ENCODE measurements at places on chromosomes 5 and 9.
A peak's percentile ranks its signal among the peaks of the same experiment; 100 is the strongest.

GRCh38 chr5:52799358-52799982 is 11.8 kb downstream of the ITGA1 start:
- peaks cover 14% of the 10 kb centered on the region for H3K36me3 ChIP-seq
- DNase-seq = peak; percentile 74
- no peaks in the 10 kb centered on the region for H3K27me3 ChIP-seq
- peak overlapping the region; percentile 96 for H3K27ac ChIP-seq

DNA sequence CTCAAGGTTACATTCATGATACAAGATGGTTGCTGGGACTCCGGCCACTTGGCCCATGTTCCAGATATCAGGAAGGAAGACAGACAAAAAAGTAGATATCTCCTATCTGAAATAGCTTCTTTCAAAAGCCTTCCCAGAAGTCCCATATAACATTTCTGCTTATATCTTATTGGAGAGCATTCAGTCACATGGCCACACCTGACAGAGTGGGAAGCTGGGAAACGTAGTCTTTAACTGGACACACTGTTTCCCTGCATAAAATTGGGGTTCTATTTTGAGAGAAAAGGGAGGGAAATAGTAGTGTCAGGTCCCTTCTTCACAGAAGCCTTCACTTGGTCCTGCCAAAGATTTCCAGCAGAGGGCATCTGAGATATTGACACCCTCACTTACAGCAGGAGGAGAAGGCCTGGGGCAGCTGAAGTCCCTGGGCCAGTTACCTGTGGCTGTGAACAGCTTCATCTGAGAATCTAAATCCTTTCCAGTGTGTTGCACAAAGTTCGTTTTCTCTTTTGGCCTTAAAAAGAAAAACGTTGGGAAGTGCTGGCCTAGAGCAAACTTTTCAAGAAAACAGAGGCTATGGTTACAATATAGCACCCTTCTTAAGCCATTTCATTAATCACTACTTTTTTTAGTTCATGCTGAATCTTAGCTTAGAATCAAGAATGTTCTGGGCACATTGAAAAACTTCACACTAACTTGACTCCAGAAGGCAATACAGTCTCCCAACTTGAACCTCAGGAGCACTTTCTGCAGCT is 33.5 kb downstream of the SPEF2 start:
- no peaks in the 10 kb centered on the region for H3K36me3 ChIP-seq
- no peaks in the 10 kb centered on the region for H3K27me3 ChIP-seq

DNA sequence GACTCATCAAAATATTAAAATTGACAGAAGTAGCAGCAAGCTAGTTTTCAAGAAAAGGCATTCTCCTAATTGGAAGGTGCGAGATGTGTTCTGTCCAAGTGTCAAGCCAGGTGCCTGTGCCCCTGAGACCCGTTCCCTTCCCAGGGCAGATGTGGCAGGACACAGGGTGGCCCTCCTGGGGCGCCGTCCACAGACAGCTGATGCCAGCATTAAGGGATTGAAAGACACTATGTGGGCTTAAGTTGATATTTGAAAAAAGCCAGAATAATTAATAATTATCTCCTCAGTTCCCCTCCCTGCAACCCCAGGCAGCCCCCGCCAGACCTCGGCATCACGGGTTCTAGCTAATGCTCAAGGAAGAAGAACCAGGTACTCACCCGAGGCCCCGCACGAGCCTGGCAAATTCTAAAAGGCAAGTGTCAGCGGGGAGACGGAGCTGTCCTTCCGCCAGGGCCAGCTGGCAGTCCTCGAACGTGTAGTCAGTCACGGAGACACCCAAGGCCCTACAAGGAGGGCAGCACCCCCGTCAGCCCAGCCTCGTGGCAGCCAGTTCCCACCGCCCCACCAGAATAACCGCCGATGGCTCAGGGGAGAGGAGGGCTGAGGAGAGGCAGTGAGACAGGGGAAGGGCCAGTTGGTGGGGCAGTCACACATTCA is 29.1 kb upstream of the SLC6A3 start:
- H3K4me1 ChIP-seq = peaks cover 45% of the 10 kb centered on the region
- DNase-seq = peak; percentile 36
- H3K36me3 ChIP-seq = peaks cover 97% of the 10 kb centered on the region
- H3K27ac ChIP-seq = no peak overlapping the region
- H3K27me3 ChIP-seq = no peaks in the 10 kb centered on the region

DNA sequence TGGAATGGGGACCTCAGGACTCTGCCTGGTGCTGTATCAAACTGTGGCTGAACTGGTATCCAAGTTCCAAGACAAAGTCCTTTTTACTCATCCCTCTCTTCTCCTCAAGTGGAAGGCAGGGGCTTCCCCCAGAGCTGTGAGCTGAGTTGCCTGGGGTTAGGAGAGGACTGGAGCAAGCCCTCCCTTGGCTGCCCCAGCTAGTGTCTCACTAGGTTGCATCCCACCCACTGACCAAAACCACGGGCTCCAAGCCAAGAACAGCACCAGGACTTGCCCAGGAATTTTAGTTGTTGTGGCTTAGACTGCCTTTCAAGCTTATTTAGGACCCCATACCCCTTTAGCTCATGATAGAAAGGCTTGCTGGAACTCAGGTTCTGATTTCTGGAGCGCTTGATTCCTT is 158.7 kb upstream of the TNC start:
- no peaks in the 10 kb centered on the region for H3K36me3 ChIP-seq
- H3K4me1 ChIP-seq = no peaks in the 10 kb centered on the region
- H3K27me3 ChIP-seq = no peaks in the 10 kb centered on the region
- no peak overlapping the region for H3K4me3 ChIP-seq

DNA sequence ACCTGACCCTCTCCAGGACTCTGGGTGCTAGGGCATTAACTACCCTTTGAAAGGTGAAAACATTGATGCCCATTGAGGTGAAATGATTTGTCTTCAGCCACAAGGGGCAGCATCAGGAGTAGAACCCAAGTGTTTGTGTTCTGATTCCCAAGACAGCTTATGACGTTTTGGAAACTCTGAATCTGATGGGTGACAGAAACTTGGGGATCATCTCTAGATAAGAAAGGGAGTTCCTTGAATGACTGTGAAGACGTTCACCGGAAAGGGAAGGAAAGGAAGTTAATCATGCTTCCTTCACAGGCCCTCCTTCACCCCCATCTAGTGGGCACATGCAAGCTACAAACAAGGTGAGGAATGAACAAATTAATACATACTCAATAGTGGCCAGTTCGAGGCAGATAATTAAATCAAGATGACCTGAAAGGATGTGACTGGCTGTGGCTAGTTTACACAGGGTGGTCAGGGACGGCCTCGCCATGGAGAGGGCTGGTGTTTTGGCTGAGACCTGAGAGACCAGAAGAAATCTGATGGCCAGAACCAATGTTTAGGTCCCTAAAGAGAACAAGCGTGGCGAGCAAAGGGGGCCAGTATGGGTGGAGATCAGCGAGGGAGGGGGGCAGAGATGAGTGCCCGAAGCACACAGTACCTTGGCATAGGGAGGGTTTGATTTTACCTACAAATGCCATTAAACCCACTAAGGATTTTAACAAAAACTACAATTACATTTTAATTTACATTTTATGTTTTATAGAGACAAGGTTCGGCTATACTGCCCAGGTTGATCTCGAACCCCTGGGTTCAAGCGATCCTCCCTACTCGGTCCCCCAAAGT is 937 bp upstream of the SLC26A2 start:
- peak overlapping the region; percentile 32 for H3K4me3 ChIP-seq
- DNase-seq = no peak
- H3K36me3 ChIP-seq = no peaks in the 10 kb centered on the region
- peak overlapping the region; percentile 92 for H3K27ac ChIP-seq
- H3K27me3 ChIP-seq = no peaks in the 10 kb centered on the region
- peaks cover 9% of the 10 kb centered on the region for H3K4me1 ChIP-seq

DNA sequence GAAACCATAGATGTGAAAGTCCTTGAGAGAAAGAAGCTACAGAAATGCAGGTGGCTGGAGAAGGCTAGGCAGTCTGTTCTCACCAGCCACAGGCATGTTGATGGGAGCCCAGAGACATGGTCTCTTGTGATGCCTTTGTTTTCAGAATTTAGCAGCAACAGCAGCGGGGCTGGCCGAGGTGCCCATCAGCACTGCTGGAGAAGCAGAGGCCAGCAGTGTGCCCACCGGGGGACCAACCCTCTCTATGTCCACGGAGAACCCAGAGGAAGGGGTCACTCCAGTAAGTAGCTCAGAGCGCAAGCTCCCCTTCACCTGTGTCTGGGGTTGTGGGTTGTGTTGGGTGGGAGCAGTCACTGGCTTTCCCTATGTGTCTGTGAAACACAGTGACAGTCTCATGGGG is 59.6 kb downstream of the COL15A1 start:
- H3K4me1 ChIP-seq = peaks cover 8% of the 10 kb centered on the region
- no peaks in the 10 kb centered on the region for H3K36me3 ChIP-seq
- H3K27me3 ChIP-seq = peaks cover 13% of the 10 kb centered on the region
- no peak overlapping the region for H3K27ac ChIP-seq
- H3K4me3 ChIP-seq = no peak overlapping the region

DNA sequence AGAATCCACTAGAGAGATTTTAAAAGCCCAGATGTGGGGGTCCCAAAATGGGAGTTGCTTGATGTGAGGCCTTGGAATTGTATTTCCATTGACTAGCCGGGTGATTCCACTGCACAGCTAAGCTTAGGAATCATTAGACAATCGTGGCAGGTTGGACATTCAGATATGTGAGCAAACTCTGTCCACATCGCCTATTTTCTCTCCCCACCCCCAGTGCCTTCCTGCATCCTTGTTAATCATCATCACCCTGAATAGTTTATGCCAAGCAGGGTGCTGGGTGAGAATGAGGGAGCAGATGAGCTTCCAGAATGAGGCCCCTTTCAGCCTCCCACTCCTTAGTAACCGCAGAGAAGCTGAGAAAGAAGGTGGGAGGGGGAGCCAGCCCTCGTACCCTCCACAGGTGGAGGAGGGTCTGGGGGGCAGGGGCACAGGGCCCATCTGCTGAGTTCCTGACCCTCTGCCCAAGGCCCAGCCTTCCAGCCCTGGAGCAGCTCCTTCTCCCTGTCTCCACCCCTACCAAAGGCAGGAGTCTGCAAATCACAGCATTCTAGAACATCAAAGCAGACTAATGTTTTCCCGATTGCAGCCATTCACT is 7.7 kb upstream of the TCOF1 start:
- no peaks in the 10 kb centered on the region for H3K27me3 ChIP-seq
- no peaks in the 10 kb centered on the region for H3K4me1 ChIP-seq
- H3K27ac ChIP-seq = no peak overlapping the region
- H3K36me3 ChIP-seq = no peaks in the 10 kb centered on the region
- H3K4me3 ChIP-seq = no peak overlapping the region

GRCh38 chr9:3699883-3700282 is 174.1 kb upstream of the RFX3 start:
- no peaks in the 10 kb centered on the region for H3K4me1 ChIP-seq
- H3K36me3 ChIP-seq = no peaks in the 10 kb centered on the region
- H3K4me3 ChIP-seq = no peak overlapping the region
- H3K27ac ChIP-seq = no peak overlapping the region

GRCh38 chr9:126833710-126834345 is 26.6 kb upstream of the ZBTB34 start:
- no peak overlapping the region for H3K27ac ChIP-seq
- DNase-seq = no peak
- H3K27me3 ChIP-seq = no peaks in the 10 kb centered on the region

GRCh38 chr5:151132963-151133362 is 24.6 kb downstream of the ANXA6 start:
- no peaks in the 10 kb centered on the region for H3K4me1 ChIP-seq
- H3K27me3 ChIP-seq = no peaks in the 10 kb centered on the region
- DNase-seq = no peak
- H3K36me3 ChIP-seq = no peaks in the 10 kb centered on the region

- H3K27me3 ChIP-seq = no peaks in the 10 kb centered on the region
- peaks cover 6% of the 10 kb centered on the region for H3K4me1 ChIP-seq
- peak overlapping the region; percentile 10 for H3K27ac ChIP-seq
- DNase-seq = peak; percentile 67
- H3K36me3 ChIP-seq = peaks cover 25% of the 10 kb centered on the region
- no peak overlapping the region for H3K4me3 ChIP-seq
Observed at GRCh38 chr5:65790371-65791163, 68.6 kb downstream of the NLN start.

DNA sequence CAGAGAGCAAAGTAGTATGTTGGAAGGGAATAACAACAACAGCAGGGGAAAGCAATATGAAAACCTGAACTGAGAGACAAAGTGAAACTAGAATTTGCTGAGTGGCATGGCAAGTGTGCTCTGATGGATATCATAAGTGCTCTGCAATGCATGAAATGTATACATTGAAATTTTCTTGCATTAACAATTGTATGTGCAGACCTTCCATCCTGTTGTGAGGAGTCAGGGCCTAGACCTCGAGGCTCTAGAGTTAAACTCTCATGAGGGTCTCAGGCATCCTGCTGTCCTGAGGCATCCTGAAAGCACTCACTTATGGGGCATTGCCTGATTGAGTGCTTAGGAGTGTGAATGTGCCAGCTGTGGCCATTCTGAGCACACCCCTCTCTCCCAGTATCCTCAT is 1.1 kb downstream of the ECM2 start:
- H3K27me3 ChIP-seq = no peaks in the 10 kb centered on the region
- H3K4me3 ChIP-seq = peak overlapping the region; percentile 10
- no peaks in the 10 kb centered on the region for H3K36me3 ChIP-seq

GRCh38 chr9:91001146-91001611 is 199.6 kb downstream of the SYK start:
- H3K4me3 ChIP-seq = no peak overlapping the region
- H3K36me3 ChIP-seq = no peaks in the 10 kb centered on the region
- H3K27me3 ChIP-seq = no peaks in the 10 kb centered on the region
- no peaks in the 10 kb centered on the region for H3K4me1 ChIP-seq
- DNase-seq = no peak

GRCh38 chr9:130940027-130940549 is 1.0 kb upstream of the FIBCD1 start:
- no peaks in the 10 kb centered on the region for H3K36me3 ChIP-seq
- H3K27ac ChIP-seq = no peak overlapping the region
- peak overlapping the region; percentile 42 for H3K4me3 ChIP-seq

DNA sequence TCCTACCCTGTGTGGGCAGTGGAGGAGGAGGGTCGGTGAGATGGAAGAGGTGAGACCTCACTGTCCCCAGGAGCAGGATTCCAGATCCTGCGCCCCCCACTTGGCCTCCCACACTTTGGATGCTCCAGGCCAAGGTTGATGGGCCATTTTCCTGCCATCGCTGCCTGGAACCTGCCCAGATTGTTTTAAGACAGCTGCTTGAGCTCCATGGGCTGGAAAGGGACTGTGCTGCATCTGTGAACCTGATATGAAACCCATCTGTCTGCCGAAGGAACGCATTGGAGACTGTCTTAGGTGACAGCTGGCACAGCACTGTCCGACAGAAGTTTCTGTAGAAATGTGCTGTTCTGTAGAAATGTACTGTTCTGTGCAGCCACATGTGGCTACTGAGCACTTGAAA is 72.7 kb upstream of the SLC25A48 start:
- DNase-seq = no peak
- no peak overlapping the region for H3K27ac ChIP-seq
- H3K4me3 ChIP-seq = no peak overlapping the region
- H3K4me1 ChIP-seq = no peaks in the 10 kb centered on the region
- peaks cover 21% of the 10 kb centered on the region for H3K27me3 ChIP-seq
- H3K36me3 ChIP-seq = no peaks in the 10 kb centered on the region

DNA sequence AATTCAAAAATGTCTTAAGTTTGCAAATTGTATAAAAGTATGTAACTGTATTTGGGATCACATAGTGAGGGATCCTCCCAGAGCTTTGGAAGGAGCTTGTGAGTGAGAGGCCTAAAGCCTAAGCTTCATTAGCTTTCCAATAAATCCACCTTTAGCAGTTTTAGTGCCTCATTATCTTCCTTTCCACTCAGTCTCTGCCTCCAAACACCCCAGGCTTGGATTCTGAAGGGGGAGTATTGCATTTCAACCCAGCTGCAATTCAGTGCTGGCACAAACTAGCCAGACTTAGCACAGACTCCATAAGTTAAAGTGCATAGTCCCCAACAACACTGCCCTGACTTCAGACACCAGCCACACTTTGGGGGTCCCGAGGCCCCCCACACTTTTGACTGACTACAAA is 113.5 kb downstream of the SMARCA2 start:
- no peaks in the 10 kb centered on the region for H3K27me3 ChIP-seq
- H3K27ac ChIP-seq = no peak overlapping the region
- peaks cover 36% of the 10 kb centered on the region for H3K36me3 ChIP-seq
- peaks cover 30% of the 10 kb centered on the region for H3K4me1 ChIP-seq
